ENCODE measurements at places on chromosomes 1 and 21.

GRCh38 chr1:62891956-62892562 lies 108.1 kb downstream of the ATG4C start:
- no peak for DNase-seq

GRCh38 chr1:206797534-206798383 lies 25.5 kb upstream of the IL10 start:
- no peak for DNase-seq

GRCh38 chr21:32508558-32508957 lies 76.8 kb downstream of the TCP10L start:
- DNase-seq = no peak

GRCh38 chr1:108947871-108948525 lies 15.3 kb downstream of the CLCC1 start:
- DNase-seq = no peak

- no peak for DNase-seq
Measured at GRCh38 chr1:181662606-181663005, 179.3 kb downstream of the CACNA1E start.

DNA sequence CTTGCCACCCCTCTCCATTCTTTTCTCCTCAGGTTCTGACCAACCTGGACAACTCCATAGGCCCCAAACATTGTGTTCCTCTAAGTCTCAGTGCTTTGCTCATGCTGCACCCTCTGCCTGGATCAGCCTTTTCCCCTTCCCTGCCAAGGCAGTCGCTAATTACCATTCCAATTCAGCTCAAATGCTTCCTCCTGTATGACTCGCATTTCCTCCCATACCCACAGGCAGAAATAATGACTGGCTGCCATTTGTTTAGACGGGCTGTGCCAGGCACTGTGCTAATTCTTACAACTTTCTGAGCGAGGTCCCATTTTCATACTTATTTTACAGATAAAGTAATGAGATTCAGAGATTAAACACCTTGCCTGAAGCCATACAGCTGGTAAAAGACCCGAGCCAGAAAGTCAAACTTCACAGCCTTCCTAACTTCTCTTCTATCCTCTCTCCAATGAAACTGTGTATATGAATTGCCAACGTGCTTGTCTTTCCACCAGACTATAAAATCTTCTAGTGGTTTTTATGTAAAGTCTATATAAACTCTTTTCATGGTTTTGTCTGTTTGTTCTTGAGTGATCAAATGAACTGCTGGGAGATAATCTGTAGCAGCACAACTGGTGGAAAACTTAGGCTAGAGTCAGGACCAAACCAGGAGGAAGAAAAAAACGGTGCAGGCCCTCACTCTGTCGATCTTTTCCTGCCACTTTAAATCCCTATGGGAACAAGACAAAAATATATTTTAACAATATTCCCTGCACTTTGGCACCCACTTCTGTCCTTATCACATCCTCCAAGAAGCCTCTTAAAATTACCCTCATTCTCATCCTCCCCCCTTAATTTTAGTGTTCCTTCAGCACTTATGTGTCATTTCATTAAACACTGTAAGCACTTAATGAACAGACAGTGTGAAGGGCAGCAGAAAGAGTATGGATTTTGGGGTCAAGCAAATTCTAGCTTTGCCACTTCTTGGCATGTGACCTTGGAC lies 33.7 kb downstream of the RAB3B start:
- no peak for DNase-seq

GRCh38 chr1:19635646-19636045 lies 8.5 kb upstream of the NBL1 start:
- DNase-seq = no peak

Data from stimulated activated CD4-positive, alpha-beta T cell treated with anti-CD3 and anti-CD28 coated beads, TNF-alpha, amount 100 ng/mL, for 1 hour (primary cell).